ENCODE measurements at places on chromosomes 7 and 10. TPM values are rescaled to one million over a fixed set of nuclear protein-coding genes. Genes with fewer than 3 reads are reported as not detected.

GRCh38 chr10:54530299-54530698 lies 270.7 kb downstream of the PCDH15 start:
- no peak for DNase-seq

GRCh38 chr7:158281441-158281840 lies 306.2 kb downstream of the PTPRN2 start:
- DNase-seq: peak; percentile 5

SH2D4B gene
- not detected for total RNA-seq

DNA sequence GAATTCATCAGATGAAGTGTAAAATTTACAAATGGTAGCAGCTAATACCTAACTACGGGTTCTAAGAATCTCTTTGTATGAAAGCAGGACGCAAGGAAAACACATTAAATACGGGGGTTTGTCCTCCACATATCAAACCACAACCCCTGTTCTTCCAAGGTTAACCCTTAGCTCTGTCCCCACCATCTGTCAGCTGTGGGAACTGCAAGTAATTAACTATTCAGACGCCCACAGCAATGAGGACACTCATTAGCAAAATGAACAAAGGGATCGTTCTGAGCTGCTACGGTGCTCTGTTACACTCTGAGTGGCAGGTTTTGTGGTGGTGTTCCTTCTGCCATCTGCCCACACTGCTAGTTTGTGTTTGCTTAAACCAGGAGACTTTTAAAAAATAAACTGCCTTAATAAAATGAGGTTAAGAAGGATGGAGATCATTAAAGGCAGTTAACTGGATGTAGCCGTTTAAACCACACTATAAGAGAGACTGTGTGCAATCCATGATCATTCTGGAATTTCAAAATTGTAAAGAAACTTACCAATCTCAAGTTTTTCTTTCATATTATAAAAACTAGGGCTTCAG lies 51.4 kb downstream of the C10orf67 start:
- DNase-seq: no peak

DNA sequence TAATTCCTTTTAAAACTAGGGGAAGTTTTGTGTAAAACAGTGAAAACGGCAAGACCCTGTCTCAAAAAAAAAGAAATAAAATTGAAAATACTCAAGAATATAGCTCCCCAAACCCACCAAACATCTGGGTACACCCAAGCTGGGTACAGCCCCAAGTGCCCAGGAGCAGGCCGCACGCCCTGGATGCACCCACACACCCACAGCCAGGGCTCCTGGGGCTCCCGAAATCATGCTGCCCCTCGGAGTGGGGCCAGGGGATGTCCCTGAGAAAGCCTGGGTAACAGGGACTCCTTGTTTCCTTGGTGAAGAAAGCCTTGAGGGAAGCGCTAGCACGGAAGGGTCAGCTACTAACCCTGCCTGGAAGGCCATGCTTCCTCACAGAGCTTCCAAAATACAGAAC lies 10.1 kb downstream of the BNIP3 start:
- DNase-seq: no peak

DNA sequence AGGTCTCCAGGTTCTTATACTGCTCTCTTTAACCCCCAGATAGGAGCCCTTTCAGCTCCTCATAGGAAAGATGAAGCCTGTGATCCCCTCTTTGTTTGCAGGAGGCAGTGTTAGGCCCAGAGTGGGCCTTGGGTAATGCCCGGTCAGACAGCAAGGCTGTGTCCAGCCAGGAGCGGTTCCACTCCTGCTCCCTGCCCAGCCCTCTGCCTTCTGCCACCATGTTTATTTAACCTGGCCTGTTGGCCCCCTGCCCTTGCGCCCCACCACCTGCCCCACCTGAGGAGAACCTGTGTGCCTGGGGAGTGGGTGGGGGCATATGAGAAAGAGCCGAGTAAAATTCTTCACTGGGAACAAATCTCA lies 24.3 kb downstream of the CDH23 start:
- DNase-seq: peak; percentile 15

DNA sequence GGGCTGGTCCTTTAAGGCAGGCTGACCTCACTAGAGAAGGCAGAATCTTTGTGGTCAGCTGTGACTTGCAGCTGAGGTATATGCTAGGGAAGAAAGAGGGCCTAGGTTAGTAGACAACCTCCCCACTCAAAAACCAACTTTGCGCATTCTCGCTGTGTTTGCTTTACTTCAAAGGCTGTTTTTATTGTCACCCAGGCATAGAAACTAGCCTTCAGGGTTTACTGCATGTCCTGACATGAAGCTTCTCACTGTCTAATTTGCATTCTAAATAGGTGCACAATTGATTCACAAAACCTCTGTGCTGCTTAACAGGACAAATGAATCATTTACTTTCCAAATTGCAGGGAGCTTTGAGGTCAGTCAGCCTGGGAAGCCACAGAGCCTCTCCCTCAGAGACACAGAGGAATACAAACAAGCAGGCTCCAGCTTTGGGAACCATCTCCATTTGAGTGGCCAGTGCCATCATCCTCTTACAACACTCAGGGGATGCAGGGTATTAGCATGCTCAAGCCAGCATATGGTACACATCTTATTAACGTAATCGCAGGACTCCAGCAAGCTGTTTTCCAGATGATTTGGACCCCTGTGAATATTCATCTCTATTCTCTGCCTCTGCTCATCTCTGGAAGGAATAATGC lies 596.4 kb upstream of the GHITM start:
- DNase-seq: no peak

GRCh38 chr7:129072479-129073011 lies 17.6 kb upstream of the TNPO3 start:
- no peak for DNase-seq

CTBP2 gene
- total RNA-seq: 65.1 TPM

DNA sequence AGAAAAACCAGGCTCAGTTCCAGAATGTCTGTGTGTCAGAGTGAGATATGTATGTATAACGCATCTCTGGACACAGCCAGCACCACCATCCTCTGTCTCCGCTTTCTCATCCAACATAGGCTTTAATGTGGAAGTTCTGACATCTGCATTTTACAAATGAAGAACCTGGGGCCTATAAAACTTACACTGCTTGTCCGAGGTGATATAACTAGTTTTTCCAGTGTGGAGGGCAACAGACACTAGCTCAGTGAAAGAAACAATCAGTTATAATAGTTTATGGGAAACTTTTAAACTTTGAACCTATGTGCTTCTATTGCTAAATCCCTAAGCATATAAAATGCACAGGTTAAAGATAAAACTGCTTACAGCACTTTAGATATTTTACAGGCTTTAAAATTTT lies 208.7 kb downstream of the CRPPA start:
- no peak for DNase-seq

DNA sequence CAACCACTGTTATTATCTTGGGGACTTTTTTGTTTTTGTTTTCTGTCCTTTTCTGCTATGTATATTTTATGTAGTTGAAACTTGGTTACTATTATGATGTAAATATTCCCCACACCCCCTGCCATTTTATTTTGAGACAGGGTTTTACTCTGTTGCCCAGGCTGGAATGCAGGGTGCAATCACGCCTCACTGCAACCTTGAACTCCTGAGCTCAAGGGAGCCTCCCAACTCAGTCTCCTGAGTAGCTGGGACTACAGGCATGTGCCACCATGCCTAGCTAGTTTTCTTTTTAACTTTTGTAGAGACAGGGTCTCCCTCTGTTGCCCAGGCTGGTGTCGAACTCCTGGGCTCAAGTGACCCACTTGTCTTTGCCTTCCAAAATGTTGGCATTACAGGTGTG lies 18.0 kb downstream of the GSTO2 start:
- no peak for DNase-seq

- no peak for DNase-seq
Measured at GRCh38 chr7:146067880-146068279, 48.7 kb upstream of the CNTNAP2 start.

GBF1 gene
- 38.0 TPM for total RNA-seq

GRCh38 chr7:148422030-148422429 lies 168.5 kb upstream of the C7orf33 start:
- no peak for DNase-seq

VWC2 gene
- not detected for total RNA-seq

DNA sequence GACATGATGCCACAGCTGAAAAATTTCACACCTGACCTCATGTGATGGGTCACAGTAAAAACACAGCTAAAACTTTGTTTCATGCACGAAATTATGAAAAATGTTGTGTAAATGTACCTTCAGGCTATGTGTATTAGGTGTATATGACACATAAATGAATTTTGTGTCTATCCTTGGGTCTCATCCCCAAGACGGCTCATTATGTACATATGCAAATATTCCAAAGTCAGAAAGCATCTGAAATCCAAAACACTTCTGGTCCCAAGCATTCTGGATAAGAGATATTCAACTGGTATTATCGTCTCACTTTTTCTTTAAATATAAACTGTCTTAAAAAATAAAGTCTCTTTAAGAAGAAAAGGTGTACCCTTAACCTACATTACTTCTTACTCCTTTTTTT lies 145.4 kb downstream of the ATXN7L1 start:
- DNase-seq: no peak

DNA sequence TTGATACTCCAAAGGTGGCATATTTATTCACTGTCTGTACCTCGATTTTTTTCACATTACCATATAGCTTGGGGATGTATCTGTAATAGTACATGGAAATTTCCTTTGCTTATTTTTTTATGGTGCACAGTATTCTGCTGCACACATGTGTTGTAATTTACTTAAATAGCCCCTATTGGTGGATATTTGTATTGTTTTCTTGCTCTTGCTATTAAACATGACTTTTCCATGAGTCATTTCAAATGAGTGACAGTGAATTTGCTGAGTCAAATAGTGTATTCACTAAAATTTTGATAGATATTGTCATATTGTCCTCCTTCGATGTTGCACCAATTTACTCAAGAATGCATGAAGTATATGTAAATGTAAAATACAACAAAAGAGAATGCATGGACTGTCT lies 122.7 kb upstream of the STEAP4 start:
- DNase-seq: no peak

WEE2 gene
- total RNA-seq: not detected

GNAT3 gene
- not detected for total RNA-seq
